ENCODE measurements at places on chromosomes 7 and 10.

GRCh38 chr7:123665896-123666295, 10.2 kb downstream of the LMOD2 start:
- DNase-seq, result no peak

- DNase-seq, result no peak
Observed at GRCh38 chr7:27220440-27220955, 20.6 kb upstream of the HOXA13 start.

DNA sequence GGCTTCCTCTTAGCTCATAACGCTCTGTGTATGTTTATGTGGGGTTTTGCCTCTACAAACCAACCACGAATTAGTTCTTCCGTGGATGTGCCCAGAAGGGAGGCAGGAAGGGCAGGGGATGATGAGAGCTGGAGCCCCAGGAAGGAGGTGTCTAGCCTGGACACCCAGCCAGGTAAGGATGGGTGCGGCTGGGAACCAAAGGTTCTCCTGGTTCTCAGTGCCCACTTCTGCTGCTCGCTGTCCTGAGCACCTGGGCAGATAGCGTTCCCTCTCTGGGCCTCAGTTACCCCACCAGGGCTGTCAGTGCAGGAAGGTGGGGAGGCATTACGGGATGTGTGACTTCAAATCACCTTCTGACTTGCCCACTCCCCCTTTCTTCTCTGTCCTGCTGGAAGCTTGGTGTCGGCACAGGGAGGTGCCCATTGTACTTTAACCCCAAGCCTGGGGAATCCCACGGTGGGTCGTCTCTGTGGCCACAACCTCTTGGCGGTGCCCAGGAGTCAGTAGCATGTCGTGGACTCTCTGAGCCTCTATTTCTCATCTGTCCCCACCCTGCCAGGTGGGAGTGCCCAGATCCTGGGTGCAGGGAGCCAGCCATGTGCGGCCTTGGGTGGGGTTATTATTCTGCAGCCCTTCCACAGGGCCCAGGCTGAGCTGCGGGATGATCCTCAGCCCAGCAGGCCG, 18.7 kb upstream of the PCBD1 start:
- DNase-seq, result no peak

- DNase-seq, result no peak
Observed at GRCh38 chr10:3045471-3046209, 21.7 kb upstream of the PFKP start.

DNA sequence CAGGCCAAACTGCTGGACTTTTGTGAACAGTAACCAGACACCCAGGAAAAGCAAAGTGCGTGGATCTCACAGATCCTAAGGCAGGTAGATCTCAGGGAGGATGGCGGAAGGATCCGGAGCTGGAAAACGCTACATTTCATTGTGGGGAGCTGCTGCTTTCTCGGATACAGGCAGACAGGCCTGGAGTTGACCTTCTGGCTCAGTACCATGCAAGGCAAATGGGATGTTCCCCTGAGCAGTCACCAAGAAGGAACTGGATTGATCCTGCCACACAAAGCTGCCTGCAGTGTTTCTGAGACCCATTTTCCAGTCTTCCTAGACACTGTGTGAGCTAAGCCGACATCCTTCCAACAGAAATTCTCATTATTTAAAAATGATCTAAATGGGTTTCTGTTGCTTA, 65.5 kb downstream of the ZRANB1 start:
- no peak for DNase-seq

DNA sequence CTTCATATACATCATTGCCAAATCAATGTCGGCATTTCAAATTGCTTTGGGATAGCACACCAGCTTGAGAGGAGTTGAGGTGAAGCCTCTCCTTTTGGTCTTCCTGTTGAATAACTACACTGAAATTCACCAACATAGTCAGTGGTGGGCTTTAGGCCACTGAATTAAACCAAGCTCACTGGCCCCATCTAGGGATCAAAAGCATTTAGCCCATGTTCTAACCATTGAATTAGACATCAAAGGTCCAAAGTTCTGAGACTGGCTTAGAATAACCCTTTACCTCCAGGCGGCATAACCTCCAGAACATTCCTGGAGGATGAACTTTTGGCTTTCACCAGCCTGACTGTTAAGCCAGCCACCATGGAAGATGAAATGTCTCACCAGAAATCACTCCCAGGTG, 54.6 kb downstream of the BPGM start:
- no peak for DNase-seq

GRCh38 chr7:97470726-97471125, 261.2 kb upstream of the TAC1 start:
- no peak for DNase-seq

GRCh38 chr10:74521526-74521925, 304.9 kb upstream of the KAT6B start:
- no peak for DNase-seq

- DNase-seq, result no peak
Observed at GRCh38 chr10:129491123-129491734, 24.2 kb downstream of the MGMT start.

DNA sequence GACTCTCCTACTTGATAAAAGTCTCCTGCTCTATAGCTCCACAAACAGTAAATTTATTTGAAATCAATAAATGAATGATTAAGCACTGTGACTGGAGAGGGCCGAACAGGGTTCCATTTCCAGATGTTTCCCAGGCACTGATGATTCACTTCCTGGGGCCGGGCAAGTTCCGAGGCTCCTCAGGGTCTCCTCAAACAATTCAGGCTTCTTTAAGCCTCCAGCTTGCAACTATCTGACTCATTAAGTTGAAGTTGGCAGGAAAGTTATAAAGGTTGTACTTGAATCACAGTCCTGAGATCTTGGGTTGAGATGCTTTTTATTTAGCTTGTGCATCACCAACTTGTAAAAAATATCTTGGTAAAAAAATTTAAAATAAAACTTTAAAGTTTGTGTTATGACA, 612.9 kb downstream of the DNAJB6 start:
- DNase-seq, result no peak

GRCh38 chr10:28970231-28970630, 292.9 kb downstream of the BAMBI start:
- DNase-seq, result no peak

DNA sequence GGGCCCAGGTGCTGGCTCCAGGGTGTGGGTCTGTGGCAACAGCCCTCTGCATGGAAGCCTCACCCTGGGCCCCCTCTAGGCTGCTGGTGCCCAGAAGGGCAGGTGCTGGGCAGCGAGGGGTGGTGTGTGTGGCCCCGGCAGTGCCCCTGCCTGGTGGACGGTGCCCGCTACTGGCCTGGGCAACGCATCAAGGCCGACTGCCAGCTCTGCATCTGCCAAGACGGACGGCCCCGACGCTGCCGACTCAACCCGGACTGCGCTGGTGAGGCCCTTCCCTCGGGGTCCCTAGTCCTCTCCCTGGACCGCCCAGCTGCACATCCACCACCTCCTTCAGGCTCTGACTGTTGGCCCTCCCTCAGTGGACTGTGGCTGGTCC, 18.8 kb upstream of the ZNF467 start:
- no peak for DNase-seq

- DNase-seq, result no peak
Observed at GRCh38 chr7:43769791-43770465, 11.4 kb downstream of the BLVRA start.

DNA sequence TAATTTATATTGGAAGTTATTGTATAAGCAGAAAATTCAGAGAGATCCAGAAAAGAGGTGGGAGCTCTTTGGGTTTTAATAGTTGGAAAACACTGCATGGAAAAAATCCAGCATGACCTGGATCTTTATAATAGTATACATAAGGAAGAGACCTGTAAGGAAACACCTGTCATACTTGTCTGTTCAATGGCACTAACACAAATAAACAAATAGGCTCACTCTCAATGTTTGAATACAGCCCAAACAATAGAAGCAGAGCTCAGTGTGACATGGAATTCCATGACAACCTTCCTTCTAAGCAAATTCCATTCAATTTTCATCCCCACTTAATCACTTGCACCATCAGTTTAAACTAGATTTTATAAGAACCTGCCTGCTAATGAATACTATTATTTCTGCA, 31.7 kb downstream of the CISD1 start:
- no peak for DNase-seq
